ENCODE measurements at places on chromosomes 4 and X. TPM values are rescaled to one million over a fixed set of nuclear protein-coding genes. Genes with fewer than 3 reads are reported as not detected.

PPP4R3C gene
- total RNA-seq, result not detected

CLDN34 gene
- total RNA-seq, result not detected

MORF4L2 gene
- 223 TPM for total RNA-seq

SLC4A4 gene
- total RNA-seq, result not detected
